ENCODE measurements at places on chromosomes 7 and 10. TPM values are rescaled to one million over a fixed set of nuclear protein-coding genes. Genes with fewer than 3 reads are reported as not detected.

CLDN4 gene
- not detected for total RNA-seq

GHRHR gene
- total RNA-seq = not detected

SORCS3 gene
- total RNA-seq = not detected

NKX2-3 gene
- total RNA-seq = not detected

ASIC3 gene
- total RNA-seq = 0.42 TPM

FAM170B gene
- total RNA-seq = not detected

PNLIPRP3 gene
- total RNA-seq = not detected

ZNF746 gene
- 18.2 TPM for total RNA-seq

TFR2 gene
- 1.1 TPM for total RNA-seq

- DNase-seq = no peak
These were observed 5.0 kb upstream of the PRKAR1B start for GRCh38 chr7:732094-732541.

GRCh38 chr7:100466653-100467605, 2.9 kb upstream of the SPACDR start:
- DNase-seq = no peak

GRCh38 chr10:101228153-101228965, 904 bp downstream of the LBX1 start:
- no peak for DNase-seq

DNA sequence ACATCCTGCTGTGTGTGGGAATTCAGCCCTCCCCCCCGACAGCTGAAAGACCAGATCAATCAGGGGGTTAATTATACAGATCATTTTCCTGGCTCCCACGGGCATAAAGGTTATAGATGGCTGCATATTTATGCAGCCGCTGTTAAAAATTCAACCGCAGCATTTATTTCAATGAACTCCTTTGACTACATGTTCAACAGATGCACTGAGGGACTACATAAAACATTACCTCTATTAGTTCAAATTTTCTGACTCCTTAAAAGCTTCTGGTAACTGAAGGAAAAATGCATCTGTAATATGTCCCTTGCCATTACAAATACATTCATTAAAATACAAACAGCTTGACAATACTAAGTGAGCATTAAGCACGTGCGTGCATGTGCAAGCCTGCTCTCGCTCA, 49.7 kb upstream of the YAE1 start:
- DNase-seq = no peak

DNA sequence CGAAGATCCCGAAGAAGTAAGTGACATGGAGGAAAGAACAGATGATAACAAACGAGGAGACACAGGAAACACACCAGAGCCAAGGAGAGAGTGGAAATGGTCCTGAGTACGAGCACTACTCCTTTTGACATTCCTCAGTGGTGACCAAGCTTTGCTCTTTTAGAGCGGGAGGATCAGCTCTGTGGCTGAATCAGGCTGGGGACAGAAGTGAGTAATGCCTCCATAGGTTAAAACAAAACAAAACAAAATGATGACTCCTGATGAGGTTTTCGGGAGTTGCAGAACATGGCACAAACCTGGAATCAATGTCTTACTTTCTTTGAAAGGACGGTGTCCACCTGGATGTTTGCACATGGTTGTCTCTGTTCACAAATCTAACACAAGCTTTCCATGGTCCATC, 30.3 kb upstream of the TCF7L2 start:
- DNase-seq = peak; percentile 80

GRCh38 chr7:1150400-1151002, 9.5 kb downstream of the ZFAND2A start:
- no peak for DNase-seq

DNA sequence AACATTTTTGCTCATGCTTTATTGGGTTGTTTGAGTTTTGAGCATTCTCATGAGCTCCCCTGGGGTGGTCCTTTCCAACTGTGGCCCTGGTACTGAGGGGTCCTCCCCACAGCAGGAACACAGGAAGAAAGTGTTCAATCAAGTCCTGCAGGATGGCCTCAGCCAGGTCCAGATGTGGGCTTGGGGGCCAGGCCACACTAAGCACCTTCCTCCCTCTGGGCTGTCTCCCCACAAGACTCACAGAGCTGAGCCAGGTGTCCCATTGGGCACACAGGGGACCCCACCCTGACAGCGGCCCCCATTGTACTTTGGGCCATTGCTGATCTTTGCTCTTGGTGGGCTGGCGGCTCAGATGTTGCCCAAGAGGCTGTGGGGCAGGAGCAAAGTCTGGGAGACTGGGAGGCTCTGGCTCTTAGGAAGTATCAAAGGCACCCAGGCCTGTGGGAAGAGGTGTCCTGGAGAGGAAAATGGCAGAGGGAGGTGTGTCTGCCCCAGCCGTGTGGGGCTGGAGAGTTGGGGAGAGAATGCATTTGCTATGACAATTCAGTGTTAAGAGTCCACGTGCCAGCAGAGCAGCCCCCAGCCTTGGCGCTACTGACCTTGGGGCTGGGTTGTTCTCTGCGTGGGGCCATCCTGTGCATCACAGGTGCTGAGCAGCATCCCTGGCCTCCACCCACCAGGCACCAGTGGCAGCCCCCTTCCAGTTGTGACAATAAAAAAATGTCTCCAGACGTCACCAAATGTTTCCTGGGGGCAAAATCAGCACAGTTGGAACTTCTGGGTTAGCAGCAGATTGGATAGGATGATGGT, 17.8 kb downstream of the SCART1 start:
- no peak for DNase-seq

DNA sequence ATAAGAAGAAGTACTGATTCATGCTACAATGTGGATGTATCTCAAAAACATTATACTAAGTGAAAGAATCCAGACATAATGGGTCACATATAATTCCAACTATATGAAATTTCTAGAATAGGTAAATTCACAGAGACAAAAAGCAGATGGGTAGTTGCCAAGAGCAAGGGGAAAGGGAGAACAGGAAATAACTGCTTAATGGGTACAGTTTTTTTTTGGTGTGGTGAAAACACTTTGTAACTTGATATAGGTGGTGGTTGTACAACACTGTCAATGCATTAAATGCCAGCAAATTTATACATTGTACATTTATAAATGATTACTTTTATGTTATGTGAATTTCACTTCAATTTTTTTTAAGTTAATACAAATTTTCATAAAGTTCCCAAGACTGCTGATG, 19.4 kb upstream of the LRRN3 start:
- no peak for DNase-seq

GRCh38 chr7:136640977-136641376, 227.5 kb upstream of the CHRM2 start:
- no peak for DNase-seq

GRCh38 chr10:116385994-116386809, 41.4 kb upstream of the PNLIPRP3 start:
- peak; percentile 24 for DNase-seq

- DNase-seq = no peak
These were observed 146.4 kb downstream of the RGS10 start for GRCh38 chr10:119396008-119396708.

GRCh38 chr10:78905957-78906308, 162.8 kb upstream of the ZMIZ1 start:
- DNase-seq = no peak

DNA sequence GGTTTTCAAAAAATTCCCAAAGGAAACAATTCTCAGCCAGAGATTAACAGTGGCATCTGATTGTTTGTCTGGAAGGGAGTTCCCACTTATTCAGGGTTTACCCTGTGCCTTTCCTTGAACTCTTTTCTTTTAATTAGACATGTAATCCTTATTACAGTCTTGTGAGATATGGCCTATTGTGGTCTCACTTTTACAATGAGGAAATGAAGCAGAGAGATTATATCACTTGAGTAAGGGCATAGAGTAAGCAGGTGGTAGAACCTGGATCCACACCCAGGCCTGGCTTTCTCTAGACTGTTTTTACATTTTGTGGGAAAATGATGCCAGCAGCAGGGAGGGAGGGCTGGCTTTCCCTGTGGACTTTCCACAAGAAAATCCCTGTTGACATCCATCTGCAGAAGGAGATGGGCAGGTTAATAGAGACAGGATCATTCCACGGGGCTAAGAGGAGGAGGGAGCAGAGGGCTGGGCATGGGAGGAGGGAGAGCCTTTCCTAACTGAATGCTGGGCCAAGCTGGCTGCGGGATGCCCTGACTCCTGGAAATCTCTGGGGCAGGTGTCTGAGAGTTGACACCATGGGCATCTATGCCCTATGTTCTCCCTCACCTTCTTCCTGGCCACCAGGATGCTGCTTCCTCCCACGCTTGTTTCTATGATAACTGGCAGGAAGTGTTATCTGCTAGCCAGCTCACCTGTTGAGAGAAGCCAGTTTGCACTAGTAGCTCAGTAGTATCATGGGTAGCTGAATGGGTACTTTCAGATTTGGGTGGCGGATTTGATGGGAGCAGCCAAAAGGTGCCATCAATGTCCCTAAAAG, 28.7 kb upstream of the ARHGAP22 start:
- DNase-seq = no peak

DNA sequence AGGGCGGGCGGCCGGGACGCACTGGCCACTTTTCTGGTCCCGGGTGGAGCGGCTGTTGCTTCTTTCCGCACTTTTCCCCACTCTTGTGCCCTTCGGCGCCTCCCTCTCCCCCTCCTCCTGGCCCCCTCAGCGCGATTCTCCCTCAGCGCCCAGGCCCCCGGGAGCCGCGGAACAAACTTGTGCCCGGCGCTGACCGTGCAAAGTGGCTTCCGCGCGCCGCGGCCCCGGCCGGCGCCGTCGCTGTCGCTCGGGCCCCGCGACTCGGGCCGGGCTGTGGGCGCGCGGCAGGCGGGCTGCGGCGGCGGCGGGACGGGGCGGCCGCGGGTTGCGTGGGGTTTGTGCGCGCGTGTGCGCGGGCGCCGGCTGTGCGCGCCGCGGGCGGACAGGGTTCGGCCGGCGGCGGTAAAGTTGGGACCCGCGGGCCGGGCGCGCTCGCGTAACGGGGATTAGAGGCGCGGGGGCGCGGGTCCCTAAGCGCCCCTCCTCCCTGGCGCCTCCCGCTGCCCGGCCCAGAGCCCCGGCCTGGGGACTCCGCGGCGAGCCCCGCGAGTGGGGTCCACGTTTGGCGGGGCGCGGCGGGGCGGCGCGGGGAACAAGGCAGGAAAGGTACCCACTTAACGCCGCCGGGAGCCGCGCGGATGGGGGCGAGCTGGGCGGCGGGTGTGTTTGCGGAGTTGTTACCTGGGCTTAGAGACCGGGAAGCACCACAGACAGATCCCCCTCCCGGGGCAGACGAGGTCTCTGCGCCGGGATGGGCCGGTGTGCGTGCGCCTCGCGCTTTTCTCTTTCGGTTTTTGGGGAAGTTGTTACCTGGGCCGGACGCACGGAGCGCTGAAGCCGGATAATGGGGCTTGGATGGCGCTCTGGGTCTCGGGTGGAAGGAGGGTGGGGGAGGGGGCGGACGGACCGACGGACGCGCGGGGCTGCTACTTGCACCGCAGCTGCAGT, 860 bp downstream of the ZEB1 start:
- DNase-seq = no peak

- no peak for DNase-seq
These were observed 138.1 kb upstream of the BTBD16 start for GRCh38 chr10:122132882-122133565.

- DNase-seq = no peak
These were observed 173.9 kb downstream of the RNLS start for GRCh38 chr10:88409236-88409635.

- no peak for DNase-seq
These were observed 349.0 kb upstream of the MTPN start for GRCh38 chr7:136326045-136326609.

DNA sequence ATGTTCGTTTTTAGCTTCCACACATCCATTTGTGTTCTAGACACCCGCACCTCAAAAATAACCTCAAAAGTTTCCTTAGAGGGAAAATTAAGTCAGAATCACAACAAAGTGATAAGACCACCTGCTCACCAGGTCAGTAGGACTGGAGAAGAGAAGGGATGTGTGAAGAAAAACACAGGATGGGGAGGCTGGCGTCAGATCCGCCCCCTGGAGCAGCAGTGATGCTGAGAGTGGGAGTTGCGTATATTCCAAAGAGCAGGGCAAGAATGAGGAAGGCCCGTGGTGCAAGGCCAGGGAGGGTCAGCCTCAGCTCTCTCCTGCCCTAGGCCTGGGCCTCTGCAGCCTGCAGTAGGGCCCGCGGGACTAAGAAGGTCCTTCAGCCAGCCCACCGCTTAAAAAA, 28.7 kb downstream of the CRTAC1 start:
- no peak for DNase-seq

GRCh38 chr7:158443688-158444483, 143.7 kb downstream of the PTPRN2 start:
- DNase-seq = no peak

DNA sequence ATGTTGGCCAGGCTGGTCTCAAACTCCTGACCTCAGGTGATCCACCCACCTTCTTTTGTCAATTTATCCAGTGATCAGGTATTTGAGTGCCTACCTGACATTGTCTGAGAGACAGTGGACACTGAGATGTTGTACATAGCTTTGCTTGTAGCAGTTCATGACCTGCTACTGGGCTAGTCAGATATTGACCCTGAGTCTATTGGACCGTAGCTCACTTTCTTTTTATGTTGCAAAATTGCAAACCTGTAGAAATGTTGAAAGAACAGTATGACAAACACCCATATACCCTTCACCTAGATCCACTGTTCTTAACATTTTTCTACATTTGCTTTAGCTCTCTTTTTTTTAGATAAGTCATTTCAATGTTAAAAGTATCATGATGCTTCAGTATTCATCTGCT, 410.4 kb upstream of the GALNT17 start:
- DNase-seq = no peak

- no peak for DNase-seq
These were observed 770.2 kb downstream of the GRID1 start for GRCh38 chr10:85596389-85596788.

DNA sequence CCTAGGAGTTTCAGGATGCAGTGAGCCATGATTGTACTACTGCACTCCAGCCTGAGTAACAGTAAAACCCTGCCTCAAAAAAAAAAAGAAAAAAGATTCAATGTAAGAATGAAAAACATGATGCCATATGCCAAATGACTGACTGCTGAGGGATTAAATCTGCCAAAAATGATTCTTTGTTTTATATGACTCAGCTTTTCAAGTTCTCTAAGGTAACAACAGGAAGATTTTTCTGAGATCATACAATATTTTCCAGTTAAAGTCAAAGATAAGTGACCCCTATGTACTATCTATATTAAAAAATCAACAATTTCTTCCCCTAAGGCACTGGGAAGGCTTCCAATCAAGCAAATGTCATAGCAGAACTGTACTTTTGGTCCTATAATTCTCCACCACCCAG, 271.2 kb upstream of the IMMP2L start:
- no peak for DNase-seq

DNA sequence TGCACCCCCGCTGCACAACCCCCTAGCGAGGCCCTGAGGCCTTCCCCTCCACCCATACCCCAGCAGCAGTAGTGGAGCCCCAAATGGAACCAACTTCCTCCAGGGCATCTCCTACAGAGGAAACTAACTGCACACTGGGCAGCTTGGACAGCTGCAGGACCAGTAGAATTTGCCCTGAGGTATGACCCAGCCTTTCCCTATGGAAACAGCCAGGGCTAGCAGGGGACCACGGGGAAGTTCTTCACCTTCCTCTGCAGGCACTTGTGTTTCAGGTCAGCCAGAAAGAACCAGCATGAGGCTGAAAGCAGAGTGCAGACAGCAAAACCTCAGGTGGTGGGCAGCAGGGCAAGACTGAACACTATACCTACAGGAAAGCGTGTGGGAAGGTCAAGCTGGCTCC, 5.7 kb upstream of the EEPD1 start:
- DNase-seq = no peak

- no peak for DNase-seq
These were observed 156.1 kb downstream of the ADK start for GRCh38 chr10:74307061-74307651.

GRCh38 chr7:139791316-139791715, 13.5 kb upstream of the HIPK2 start:
- DNase-seq = no peak

- DNase-seq = no peak
These were observed 403.1 kb downstream of the SFMBT2 start for GRCh38 chr10:7007600-7008190.

Data from HFFc6 (cell line).